IMR-90 (cell line): ENCODE measurements at places on chromosomes 13 and 19. TPM values are rescaled to one million over a fixed set of nuclear protein-coding genes. Genes with fewer than 3 reads are reported as not detected.

The SYCN gene
- not detected in 2 replicates for total RNA-seq

The ZNF329 gene
- 15.3 and 16.8 TPM in 2 replicates for total RNA-seq

DNA sequence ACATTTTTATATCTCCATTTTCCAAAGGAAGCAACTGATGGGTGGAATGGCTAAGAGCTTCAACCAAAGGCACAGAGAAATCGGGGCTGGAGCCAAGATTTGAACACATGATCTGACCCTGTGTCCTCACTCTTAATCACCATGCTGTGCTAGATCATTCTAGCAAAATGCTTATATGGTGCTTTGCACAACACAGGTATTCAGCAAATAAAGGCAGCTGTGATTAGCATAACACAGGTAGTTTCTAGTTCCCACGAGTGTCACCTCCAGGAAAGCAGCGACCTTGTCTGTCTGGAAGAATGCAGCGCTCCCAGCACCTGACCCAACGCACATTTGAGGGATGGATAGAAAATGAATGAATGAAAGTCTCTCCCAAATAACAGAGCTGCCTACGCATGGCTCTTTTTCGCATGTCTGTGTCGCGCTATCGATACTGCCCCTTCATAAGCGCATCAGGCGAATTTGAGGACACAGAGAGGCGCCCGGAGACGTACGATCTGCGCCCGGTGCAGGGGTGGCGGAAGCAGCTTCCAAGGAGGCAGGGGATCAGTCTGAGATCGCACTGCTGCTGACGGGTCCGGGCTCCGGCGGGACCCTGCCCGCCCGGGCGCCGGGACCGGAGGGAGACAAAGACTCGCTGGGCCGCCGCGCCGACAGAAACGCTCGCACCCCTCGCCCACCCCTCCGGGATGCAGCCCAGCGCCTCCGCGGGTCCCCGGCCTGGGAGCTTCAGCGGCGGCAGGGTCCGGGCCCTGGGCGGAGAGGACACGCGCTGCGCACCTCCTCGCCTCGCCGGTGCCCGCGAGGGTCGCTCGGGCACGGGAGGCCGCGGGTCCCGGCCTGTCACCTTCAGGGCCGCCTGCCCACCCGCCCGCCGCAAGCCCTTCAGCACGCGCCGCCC lies 609 bp downstream of the EPS15L1 start:
- peak; percentile 55 for DNase-seq
- H3K36me3 ChIP-seq = no peaks in the 10 kb centered on the region
- peaks cover 6% of the 10 kb centered on the region; the same call in 1 of the 2 replicates for H3K4me1 ChIP-seq
- H3K27ac ChIP-seq = peak overlapping the region; percentile 10; the same call in 1 of the 2 replicates

- no peak overlapping the region for H3K4me3 ChIP-seq
- peak; percentile 65 for DNase-seq
- H3K36me3 ChIP-seq = no peaks in the 10 kb centered on the region
- H3K27ac ChIP-seq = no peak overlapping the region
These were observed 462.7 kb downstream of the GPC6 start for GRCh38 chr13:93689333-93689732.

- H3K4me1 ChIP-seq = no peaks in the 10 kb centered on the region; the same call in 1 of the 2 replicates
- H3K4me3 ChIP-seq = no peak overlapping the region
- DNase-seq = no peak
- H3K27me3 ChIP-seq = no peaks in the 10 kb centered on the region
These were observed 10.1 kb downstream of the FUZ start for GRCh38 chr19:49802836-49803528.

GRCh38 chr13:43915451-43915850 lies 35.7 kb downstream of the LACC1 start:
- no peaks in the 10 kb centered on the region for H3K27me3 ChIP-seq
- no peak overlapping the region for H3K27ac ChIP-seq
- DNase-seq = peak; percentile 62
- H3K4me1 ChIP-seq = peaks cover 2% of the 10 kb centered on the region
- no peak overlapping the region for H3K4me3 ChIP-seq

DNA sequence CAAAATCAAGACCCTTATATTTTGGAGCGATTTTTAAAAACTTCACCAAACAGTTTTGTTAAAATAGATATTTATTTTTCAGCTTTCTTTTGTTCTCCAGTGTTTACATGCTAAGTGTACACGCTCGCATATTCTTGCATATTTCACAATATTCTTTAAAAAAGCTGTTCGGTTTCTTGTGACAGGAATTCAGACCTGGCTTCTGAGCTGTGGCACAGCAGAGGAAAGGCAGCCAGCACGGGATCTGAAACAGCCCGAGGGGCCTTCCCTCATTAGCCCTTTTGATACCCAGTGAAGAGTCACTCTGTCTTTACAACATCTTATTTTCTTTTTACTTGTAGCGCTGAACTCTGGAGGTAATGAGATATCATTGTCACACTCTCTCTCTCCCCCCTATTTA lies 234.0 kb downstream of the B3GLCT start:
- H3K27ac ChIP-seq = no peak overlapping the region
- no peaks in the 10 kb centered on the region for H3K36me3 ChIP-seq
- DNase-seq = no peak
